NCI-H446 (cell line): ENCODE measurements at places on chromosomes 7 and 10.

GRCh38 chr7:63077841-63078240 lies 920.8 kb upstream of the ZNF722 start:
- DNase-seq = no peak

DNA sequence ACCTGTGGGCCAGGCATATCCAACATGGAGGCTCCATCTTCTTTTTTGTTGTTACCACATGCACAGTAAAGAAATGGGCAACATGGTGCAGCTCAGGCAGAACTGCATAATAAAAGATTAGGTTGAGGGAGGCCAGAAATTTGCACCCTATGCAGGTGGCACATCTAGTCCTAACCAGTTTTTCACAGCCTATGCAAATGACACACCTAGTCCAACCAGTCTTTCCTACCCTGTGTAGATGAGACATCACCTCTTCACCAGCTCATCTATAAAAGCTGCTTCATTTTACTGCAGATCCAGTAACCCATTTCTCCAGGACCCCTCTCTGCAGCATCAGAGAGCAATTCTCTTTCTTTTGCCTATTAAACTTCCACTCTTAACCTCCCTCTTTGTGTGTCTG lies 411.0 kb upstream of the PCDH15 start:
- no peak for DNase-seq

DNA sequence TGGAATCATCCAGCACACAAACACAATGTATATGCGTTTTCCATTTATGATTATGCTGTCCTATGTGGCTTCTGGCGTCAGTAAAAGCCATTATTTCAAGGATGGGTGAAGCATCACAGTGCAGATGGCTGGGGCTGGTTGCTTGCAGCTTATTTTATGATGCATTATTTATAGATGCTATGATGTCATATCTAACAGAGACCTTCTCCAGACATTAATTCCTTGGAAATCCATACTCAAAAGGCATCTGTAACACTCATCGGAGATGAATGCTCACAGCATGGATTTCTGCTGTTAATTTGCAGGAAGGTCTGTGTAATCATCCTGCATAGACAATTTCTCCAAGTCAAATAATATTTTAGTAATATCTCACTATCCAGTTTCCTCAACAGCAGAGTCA lies 7.2 kb downstream of the RGS10 start:
- no peak for DNase-seq

GRCh38 chr7:151851145-151851751 lies 25.7 kb downstream of the PRKAG2 start:
- no peak for DNase-seq

- DNase-seq = no peak
Observed at GRCh38 chr7:44220358-44221112, 19.8 kb downstream of the YKT6 start.

DNA sequence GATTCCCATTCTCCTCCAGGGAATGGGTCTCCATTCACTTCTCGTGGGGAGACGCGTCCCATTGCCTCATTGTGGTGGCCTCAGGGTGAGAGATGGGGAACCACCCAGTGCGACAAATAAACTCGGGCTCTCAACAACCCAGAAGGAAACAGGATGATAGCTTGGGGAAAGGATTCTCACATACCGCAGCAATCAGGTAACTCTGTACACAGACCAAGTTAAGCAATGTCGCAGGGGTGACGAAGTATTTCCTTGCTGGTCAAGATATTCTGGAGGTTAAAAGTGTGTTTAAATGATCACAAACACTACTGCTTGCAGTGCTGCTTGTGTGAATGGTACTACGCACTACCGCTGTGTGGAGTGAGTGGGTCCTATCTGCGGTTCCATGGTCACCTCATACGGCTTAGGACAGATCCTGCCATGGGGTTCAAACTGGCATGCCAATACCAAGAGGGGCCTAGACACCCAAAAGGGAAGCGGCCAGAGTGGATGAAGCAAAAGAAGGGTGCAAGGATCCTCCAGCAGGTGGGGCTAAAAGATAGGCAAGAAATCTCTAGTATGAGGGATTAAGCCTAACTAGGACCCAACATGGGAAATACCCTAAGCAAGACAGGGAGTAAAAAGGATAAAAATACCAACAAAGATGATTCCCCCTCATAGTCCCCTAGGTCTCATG lies 143.8 kb upstream of the TMEM106B start:
- peak; percentile 71 for DNase-seq
